ENCODE measurements at places on chromosomes 5 and 9.

- DNase-seq = no peak
These were observed 6.5 kb downstream of the ADAMTS16 start for GRCh38 chr5:5146530-5147160.

DNA sequence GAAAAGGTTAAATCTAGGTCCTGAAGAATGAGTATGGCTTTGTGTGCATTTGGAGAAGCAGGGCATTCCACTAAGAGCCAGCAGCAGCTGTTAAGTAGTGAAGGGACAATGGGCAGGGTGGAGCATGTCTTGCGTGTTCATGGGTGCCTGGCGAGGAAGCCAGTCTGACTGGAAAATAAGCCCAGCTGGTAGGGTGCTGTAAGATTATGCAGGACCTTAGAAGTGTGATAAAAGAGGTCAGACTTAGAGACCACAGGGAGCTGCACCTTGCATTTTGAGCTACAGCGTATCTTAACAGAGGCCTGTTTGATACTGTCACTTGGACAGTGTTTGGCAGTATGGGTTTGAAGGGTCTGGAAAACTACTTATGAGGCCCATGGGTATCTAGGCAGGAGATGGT, 131.7 kb upstream of the ELL2 start:
- DNase-seq = no peak

- DNase-seq = no peak
These were observed 269.2 kb downstream of the NR3C1 start for GRCh38 chr5:143134269-143134668.

GRCh38 chr9:130327781-130328348, 62.3 kb downstream of the HMCN2 start:
- no peak for DNase-seq

GRCh38 chr9:68738358-68738757, 33.3 kb downstream of the PIP5K1B start:
- DNase-seq = no peak

GRCh38 chr9:85741095-85741874, 469 bp downstream of the AGTPBP1 start:
- DNase-seq = peak; percentile 24

DNA sequence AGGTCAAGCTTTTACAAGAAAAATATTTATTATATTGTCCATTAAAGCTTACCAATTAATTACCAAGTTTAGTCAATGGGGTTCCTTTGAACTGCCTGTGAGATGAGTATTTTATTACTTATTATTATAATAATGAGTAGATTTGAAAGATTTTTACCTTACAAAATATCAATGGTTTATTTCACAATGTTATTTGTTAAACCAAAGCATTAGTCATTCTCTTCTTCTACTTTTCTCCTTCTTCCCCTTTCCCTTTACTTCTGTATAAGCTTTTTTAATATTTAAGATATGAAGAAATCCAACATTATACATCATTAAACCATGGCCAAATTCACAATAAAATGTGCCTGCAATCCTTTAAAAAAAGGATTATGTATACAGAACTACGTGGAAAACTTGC, 369.5 kb downstream of the ARL15 start:
- DNase-seq = no peak

DNA sequence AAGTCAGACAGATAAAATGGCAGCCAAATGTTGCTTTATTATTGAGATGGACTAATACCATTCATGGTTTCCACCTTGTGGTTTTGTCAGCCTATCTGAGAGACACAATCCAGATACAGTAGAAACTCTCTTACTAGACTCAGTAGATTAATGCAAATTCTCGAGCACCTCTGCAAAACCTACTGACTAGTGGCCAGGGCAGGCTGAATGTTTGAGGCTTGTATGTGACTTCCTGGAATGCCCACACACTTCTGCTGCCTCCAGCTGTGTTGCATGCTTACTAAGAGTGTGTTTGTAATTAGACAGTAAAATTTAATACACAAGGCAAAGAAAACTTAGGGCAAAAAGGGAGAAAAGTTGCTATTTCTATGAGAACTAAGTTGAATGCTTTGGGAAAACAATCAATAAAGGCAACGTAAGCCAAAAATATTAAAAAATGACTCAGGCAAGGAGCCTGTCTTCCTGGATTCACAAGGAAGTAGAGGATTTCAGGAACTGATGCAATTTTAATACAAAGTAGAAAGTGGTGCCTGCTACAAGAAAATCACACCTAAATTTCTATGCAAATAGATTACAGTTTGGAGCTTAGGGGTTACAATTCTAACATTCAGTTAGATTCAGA, 30.2 kb upstream of the CCNG1 start:
- DNase-seq = no peak

GRCh38 chr5:34676416-34676815, 20.3 kb downstream of the RAI14 start:
- DNase-seq = no peak

GRCh38 chr5:115543365-115544042, 1.1 kb downstream of the FEM1C start:
- no peak for DNase-seq

GRCh38 chr5:61162832-61163567, 732 bp upstream of the SMIM15 start:
- DNase-seq = no peak

DNA sequence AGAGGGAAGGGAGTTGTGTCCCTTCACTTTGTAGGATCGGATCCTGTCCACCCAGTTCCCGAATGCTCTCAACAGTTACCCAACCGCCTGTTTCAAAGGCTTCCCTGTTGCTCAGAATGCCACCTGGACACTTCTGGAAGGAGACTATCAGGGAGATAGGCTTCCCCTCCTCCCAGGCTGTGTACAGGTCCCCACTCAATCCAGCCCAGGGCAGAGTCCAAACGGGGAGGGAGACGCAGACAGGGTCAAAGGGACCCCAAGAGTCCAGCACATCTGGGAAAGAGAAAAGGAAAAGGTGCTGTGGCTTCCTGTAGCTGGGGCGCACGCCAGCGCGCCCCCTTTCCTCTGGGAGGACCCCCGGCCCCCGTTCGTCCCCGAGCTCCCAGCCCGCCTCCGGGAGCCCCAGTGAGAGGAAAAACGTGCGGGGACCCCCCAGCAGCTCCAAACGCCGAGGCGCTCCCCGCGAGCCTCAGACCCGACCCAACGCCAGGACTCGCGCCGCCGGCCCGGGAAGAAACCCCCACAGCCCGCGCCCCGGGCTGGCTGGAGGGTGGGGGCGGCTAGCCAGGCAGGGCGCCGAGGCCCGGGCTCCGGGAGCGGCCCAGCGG, 640 bp downstream of the SURF4 start:
- DNase-seq = no peak

DNA sequence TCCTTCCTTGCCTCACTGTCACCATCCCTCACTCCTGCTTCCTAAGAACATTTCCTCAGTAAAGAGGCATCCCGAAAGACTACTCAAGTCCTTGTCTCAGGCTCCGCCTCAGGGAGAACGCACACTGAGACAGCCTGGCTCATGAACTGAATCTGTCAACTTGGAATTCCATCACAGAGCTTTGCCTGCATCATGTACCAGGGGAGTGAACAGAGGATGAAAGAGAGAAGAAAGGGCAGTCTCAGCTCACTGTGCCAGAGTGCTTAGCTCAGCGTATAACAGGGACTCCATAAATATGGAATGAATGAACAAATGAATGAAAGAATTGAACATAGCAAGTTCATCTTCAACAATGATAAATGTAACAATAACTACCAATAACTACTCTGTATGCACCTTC, 68.7 kb upstream of the SLC1A3 start:
- no peak for DNase-seq

- DNase-seq = no peak
These were observed 3.7 kb upstream of the SVEP1 start for GRCh38 chr9:110583237-110583636.

GRCh38 chr5:120677481-120677880, 213.4 kb downstream of the PRR16 start:
- no peak for DNase-seq

GRCh38 chr9:112446526-112446925, 40.1 kb upstream of the KIAA1958 start:
- no peak for DNase-seq

DNA sequence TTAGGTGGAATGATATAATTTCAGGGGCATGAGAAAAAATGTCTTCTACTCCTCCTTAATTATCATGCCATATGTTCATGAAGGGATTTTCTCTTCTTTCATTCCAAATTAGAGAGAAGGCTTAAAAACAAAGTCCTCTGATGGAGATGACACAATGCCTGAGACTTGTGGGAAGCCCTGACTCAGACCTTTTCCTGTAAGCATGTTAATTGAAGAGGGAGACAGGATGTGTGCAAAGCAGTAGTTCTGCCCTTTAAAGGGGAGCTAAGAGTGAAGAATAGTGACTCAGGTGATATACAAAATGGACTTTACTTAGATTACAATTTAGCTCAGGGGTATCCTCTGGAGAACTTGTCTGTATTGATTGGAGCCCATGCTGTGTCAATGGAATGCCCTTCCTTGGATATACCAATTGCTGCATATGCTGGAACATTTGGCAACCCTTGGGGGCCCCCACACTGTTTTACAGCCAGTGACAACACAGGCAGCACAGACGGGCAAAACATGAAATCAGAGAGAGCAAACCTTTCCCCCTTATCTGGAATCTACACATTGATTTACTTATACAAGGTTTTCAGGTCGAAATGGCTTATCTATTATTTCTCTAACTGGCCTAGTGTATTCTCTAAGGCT, 81.3 kb downstream of the IZUMO3 start:
- DNase-seq = no peak

- DNase-seq = no peak
These were observed 199.4 kb downstream of the MED10 start for GRCh38 chr5:6178846-6179532.

DNA sequence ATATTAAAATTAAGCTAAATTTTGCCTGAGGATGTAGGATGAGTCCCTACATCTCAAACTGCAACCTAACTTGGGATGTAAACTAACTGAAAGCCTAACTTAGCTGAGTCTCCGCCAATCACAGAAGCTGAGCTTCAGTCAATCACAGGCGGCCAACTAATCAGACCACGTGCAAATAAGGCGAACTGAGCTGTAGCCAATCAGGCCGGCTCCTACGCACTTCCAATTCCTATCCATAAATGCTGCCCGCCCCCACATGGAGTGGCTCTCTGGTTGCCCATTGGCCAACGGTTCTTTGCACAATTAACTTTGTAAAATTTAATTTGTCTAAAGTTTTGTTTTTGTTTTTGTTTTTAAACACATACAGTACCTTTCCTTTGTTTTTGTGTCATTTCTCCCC, 13.9 kb upstream of the GPX8 start:
- DNase-seq = no peak

DNA sequence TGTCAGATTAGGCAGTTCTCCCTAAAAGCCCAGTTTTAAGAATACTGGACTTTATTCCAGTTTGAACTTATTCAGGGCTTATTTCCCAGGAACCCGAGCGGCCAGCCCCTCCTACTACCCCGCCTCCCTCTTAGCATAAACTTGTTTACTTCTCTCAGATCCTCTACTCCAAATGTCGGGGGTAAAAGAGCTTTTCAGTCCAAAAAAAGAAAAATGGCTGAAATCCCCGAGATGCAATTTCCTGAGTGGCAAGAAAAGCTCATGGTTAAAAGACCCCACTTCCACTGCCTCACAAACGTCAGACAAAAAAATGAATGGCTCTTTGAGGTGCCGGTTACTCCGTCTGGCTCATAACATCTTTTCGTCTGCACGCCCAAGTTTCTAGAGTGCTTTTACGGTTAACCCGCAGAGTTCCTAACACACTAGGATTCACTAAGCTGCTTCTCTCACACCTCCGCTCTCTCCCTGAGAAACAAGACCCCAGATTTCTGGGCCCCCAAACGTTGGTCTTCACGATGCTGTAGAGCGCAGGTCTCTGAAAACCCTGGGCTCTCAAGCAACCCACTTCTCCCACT, 402 bp downstream of the BRD8 start:
- DNase-seq = no peak

DNA sequence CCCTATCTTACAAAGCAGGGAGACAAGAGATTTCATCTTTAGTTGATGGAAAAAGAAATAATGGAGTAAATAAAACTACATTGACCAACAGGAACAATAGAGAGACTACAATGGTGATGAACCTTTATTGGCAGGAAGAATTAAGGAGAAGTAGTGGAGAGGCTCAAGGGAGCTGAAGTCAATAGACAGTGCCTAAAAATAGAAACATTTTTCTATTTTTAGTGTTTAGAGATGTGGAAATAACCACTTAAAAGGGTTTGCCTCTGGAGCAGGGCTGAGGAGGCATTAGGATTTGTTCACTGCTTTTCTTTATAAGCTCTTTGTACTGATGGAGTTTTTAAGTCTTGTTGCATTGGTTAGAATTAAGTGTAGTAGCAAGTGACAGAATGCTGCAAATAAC, 98.4 kb upstream of the ERCC6L2 start:
- DNase-seq = no peak

DNA sequence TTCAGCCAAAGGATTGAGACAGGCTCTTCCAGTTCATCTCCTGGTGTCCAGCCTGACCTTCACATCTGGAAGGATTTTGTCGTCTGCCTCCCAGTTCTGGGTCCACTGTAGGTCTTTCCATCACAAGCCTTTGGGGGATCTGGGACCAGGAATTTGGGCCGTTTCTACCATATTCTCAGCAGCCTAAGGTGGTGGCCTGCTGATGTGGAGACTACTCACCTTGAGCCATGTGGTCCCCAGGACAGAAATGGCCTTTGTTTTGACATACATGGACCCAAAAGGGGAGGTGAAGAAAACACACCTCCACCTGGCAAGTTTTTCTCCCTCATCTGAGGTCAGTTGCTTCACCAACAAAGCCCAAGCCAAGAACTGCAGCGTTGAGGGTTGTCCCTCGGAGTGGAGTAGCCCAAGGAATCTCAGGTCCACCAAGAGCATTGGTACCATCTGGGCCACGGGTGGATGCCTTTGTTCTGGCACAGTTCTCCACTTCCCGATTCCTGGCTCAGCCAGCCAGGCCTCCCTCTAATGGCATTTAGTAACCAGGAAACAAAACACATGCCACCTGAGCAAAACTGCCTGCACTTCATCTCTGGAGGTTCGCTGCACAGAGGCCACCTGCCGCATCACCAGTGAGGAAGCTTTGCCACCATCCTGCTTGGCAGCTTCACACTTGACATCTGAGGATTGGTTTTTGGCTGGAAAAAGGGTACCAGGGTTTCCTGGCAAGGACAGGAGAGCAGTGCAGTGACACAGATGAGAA, 24.7 kb downstream of the AMBP start:
- DNase-seq = no peak

DNA sequence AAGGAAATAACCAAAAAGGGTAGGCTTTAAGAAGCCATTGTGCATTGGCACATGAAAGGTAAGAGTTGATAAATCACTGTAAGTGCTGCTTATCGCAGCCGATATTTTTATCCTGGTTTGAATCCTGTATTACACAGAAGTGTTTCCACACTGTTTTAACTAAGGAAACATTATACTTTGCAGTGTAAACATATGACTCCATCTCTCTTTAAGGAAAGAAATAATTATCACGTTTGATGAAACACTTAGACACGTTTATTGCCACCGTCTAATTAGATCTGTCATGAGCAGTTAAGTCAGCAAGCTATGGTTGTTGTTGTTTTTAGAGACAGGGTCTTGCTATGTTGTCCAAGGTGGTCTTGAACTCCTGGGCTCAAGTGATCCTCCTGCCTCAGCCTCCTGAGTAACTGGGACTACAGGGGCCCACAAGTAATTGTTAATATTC, 85.7 kb upstream of the TNFAIP8 start:
- no peak for DNase-seq

Data from activated T-cell treated with anti-CD3 and anti-CD28 coated beads for 24 hours (primary cell).